Panc1 (cell line): ENCODE measurements at places on chromosomes 5 and 9. TPM values are rescaled to one million over a fixed set of nuclear protein-coding genes. Genes with fewer than 3 reads are reported as not detected.

Gene MUSK
- not detected for total RNA-seq

Gene LCN9
- total RNA-seq: not detected

Gene LRRC19
- not detected for total RNA-seq

Gene GMCL2
- not detected for total RNA-seq

Gene ARL14EPL
- total RNA-seq: not detected

Gene ROPN1L
- 3.0 TPM for total RNA-seq

Gene DUSP1
- total RNA-seq: 79.9 TPM

Gene STPG3
- total RNA-seq: 0.26 TPM

Gene AFF4
- total RNA-seq: 78.3 TPM
